Omental fat pad (tissue), 4 donors: ENCODE measurements at places on chromosomes 6 and 20.

DNA sequence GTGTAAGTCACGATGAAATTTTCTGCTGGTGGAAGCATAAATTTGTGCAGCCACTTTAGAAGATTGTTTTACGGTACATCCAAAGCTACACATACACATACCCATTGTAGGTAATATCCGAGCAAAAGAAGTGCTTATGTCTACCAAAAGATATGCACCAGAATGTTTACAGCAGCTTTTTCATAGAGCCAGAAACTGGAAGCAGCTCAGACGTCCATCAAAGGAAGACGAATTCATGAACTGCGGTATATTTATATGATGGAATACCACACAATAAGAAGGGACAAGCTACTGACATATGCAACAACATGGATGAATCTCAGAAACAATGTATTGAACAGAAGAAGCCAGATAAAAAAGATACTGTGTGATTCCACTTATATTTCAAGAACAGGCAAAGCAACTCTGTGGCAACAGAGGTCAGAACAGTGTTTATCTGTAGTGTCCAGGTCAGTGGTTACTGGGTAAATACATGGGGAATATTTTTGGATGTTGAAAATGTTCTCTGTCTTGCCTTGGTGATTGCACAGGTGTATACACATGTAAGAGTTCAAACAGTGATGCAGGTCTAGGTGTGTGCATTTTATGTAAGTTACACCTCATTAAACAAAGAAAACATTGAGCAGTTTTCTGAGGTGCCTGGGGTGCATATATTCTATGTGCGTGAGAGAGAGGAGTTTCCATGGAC lies 51.9 kb upstream of the EXOC2 start:
- no peak for DNase-seq

GRCh38 chr6:73282871-73283270 lies 19.9 kb upstream of the KHDC1 start:
- DNase-seq: no peak

GRCh38 chr6:3831761-3832530 lies 17.2 kb upstream of the FAM50B start:
- DNase-seq: no peak

GRCh38 chr20:46814366-46815232 lies 80.0 kb upstream of the EYA2 start:
- DNase-seq: no peak

GRCh38 chr20:46494077-46494476 lies 19.3 kb downstream of the ZNF334 start:
- no peak for DNase-seq

GRCh38 chr6:13763740-13764381 lies 50.5 kb downstream of the MCUR1 start:
- no peak for DNase-seq

DNA sequence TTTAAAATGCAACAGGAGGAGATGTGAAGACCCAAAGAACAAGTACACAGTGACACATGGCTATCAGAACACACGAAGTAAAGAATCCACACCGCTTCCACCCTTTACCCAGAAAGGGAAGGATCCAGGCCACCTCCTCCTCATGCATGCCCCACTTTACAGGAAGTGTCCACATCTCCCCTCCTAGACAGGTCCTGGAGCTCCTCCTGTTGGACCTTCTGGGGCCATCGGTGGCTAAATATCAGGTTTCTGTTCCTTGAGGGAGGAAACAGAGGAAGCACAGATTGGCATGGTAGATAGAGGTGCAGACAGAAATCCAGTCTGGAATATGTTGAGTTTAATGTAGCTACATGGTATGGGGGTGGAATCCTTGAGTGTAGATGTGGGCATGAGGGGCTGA lies 10.9 kb downstream of the NINL start:
- DNase-seq: no peak

- no peak for DNase-seq
Observed at GRCh38 chr6:36542041-36542440, 5.2 kb downstream of the STK38 start.
